Fibroblast of the aortic adventitia (primary cell): ENCODE measurements at places on chromosomes 1 and 21.

DNA sequence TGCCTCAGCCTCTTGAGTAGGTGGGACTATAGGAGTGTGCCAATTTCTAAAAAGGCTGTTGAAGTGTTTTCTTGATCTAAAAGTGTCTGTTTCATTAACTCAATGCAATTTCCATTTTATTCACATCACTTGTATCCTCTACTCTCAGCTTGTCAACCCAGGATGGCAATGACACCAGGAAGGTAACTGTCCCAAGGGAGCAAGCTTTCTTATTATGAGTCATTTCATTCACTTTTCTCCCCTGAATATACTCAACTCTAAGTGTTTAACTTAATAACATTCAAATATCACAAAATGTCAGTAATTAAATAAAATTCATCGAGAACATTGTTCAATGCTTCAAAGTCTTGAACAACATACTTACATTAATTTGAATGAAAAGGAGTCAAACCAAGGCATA, 22.9 kb upstream of the GFI1 start:
- DNase-seq, result no peak

DNA sequence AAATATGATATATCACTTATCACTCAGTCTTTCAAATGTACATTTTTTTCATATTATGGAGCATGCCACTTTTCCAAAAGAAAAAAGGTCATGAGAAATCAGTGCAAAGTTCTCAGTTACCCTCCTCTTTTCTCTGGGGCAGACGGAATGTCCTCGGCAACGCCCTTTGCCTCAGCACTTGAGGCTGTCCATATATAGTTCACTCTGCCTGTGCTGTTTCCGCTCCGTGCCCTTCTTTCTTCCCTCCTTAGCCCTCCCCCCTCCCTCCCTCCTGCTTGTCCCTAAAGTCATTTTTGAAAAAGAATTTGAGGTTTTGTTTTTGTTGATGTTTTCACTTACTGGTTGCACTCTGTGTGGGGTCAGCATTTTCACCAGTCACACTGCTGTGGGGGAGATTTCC, 5.4 kb downstream of the BARHL2 start:
- DNase-seq, result no peak

GRCh38 chr1:152179566-152179965, 20.5 kb upstream of the RPTN start:
- no peak for DNase-seq

- DNase-seq, result peak; percentile 92
These were observed 9.7 kb upstream of the SHCBP1L start for GRCh38 chr1:182962554-182963115.

GRCh38 chr21:42721341-42721824, 68.0 kb downstream of the PDE9A start:
- DNase-seq, result peak; percentile 37

DNA sequence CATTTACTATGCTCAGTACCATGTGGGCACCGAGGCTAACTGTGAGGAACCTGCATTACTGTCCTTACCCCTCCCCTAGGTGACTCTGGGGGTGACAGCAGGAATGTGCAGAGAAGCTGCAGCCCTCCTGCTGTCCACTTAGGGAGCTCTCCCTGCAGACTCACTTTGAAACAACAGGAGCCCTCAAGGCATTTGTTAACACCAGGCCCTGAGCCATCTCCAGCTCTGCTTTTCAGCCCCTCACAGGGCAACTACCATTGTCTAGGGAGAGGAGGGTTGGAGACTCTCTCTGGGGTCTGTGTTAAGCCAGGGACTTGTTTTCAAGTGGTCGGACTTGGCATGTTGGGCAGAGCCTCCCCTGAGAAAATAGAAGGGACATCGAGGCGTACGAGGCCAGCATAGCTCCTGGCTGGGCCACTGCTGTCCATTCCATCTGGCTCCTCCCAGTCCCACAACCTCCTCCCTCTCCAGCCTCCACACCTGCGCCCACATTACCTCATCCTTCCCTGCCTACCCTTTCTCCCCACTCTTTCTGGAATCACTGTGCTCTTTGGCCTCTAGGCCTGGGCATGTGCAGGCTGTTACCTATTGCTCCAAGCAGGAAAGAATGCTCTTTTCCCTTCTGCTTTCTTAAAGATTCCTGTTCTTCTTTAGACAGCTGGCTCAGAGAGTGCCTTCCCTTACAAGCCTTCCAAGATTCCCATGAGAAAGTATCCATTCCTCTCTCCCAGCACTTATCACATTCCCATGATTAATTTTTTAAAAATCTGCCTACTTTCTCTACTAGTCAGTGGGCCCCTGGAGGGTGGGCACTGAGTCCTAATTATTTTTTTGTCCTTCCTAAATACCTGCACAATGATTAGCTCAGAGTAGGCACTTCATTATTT, 102.7 kb upstream of the GCLM start:
- peak; percentile 47 for DNase-seq

GRCh38 chr1:119440721-119441307, 25.9 kb downstream of the HSD3B2 start:
- no peak for DNase-seq

- no peak for DNase-seq
These were observed 571 bp downstream of the WDR3 start for GRCh38 chr1:117930173-117930447.

DNA sequence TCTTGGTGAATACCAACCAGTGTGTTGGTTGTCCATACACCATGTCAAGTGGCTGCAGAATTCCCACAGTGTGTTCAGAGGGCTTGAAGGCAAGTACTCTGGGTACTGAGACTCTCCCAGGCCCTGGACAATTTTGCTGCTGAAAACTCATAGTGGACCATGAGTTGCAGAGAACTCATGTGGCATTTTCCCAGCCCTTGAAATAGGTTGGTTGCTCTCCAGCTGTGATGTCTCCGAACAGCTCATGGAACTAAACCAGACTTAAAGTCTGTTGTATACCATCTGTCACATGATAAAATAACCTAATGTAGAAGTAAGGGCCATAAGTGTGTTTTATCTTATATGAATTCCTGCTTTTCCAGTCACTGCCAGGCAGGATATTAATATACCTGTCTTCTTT, 67.8 kb downstream of the RGS2 start:
- DNase-seq, result peak; percentile 38

GRCh38 chr1:116966791-116967190, 34.8 kb upstream of the CD101 start:
- peak; percentile 37 for DNase-seq

DNA sequence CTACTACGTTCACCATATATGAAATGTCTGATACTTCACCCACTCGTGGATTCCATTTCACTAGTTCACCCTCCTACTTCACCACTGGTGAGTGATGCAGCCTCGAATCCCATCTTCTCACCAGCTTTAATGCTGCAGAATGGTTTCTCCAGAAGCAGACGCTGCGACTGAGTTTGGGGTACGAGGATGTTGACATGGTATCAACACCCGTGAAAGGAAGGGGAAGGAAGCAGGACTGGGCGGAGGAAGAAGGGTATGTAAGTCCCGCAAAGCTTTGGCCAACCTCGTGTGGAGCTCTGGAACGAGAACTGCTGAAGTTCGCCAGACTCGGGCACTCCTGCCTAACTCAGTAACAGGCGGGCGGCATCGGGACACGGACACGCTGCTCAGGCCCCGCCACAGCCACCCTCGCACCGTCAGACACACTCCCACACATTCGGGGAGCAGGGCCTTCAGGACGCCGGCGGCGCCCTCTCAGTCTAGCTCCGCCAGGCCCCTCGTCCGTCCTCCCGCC, 833 bp upstream of the DIP2A start:
- peak; percentile 41 for DNase-seq
